ENCODE measurements at places on chromosomes 5 and 9. TPM values are rescaled to one million over a fixed set of nuclear protein-coding genes. Genes with fewer than 3 reads are reported as not detected.

The SVEP1 gene
- not detected for total RNA-seq

The BAG1 gene
- 86.0 TPM for total RNA-seq

The PDCD1LG2 gene
- not detected for total RNA-seq

The IFNA21 gene
- not detected for total RNA-seq

The CHSY3 gene
- not detected for total RNA-seq

The LIFR gene
- total RNA-seq, result not detected

The BRINP1 gene
- not detected for total RNA-seq
